ENCODE measurements at places on chromosomes 1 and 21. TPM values are rescaled to one million over a fixed set of nuclear protein-coding genes. Genes with fewer than 3 reads are reported as not detected.

The KRTAP19-3 gene
- polyA plus RNA-seq, result not detected

The FH gene
- 108 TPM for polyA plus RNA-seq

The HOOK1 gene
- 57.9 TPM for polyA plus RNA-seq

The C1orf50 gene
- polyA plus RNA-seq, result 8.4 TPM

The RAB3B gene
- 5.7 TPM for polyA plus RNA-seq

The TFF2 gene
- polyA plus RNA-seq, result not detected

The NVL gene
- 30.5 TPM for polyA plus RNA-seq

The JAK1 gene
- polyA plus RNA-seq, result 101 TPM

The BRINP2 gene
- polyA plus RNA-seq, result 0.14 TPM

The BRDT gene
- polyA plus RNA-seq, result not detected

- DNase-seq, result no peak
These were observed 14.3 kb downstream of the PROX1 start for GRCh38 chr1:214002060-214002459.

DNA sequence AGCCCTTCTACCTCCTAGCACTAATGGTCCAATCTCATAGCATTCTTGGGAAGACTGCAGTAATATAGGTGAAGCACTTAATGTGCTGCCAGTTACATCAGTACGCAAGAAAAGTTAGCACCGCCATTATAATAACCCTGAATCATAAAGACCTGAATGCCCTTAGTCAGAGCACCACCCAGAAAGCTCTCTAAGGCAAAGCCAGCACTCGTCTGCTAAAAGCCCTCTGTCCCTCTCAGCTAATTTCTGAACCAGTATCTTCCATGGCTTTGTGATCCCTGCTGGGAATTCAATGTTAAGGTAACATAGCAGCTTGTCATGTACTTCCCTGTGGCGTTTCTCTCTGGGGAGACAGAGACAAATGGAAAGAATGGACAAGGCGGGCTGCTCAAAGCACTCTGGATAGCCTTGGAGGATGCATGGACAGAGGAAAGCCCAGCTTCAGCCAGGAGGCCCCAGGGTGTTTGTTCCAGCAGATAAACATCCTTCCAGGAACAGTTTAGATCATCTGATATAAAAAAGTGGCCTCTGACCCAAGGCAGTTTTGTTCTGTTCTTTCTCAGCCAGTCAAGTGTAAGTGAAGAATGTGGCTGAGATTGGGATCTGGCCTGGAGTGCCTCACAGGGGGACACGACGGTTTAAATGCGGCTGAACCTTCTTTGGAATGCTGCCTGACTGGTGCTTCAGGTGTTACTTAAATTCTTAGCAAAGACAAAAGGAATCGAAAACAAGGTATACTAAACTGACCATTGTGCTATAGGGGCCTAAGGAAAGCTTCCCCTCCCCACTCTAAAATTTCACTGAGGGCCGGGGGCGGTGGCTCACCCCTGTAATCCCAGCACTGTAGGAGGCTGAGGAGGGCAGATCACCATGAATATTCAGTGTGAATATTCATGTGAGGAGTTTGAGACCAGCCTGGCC lies 58.1 kb upstream of the VTCN1 start:
- DNase-seq, result no peak

DNA sequence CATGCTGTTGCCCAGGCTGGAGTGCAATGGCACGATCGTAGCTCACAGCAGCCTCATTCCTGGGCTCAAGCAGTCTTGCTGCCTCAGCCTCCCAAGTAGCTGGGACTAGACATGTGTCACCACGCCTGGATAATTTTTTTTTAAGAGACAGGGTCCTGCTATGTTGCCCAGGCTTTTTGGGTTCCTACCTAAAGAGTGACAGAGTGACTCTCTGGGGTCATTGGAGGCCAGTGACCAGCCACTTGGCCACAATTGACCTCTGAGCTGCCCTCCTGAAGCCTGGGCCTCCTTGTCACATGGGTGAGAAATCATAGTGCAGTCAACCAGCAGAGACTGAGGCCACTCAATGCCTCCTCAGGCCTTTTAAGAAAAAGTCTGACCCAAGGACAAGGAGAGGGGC lies 5.7 kb downstream of the DIO1 start:
- DNase-seq, result no peak

- no peak for DNase-seq
These were observed 1.8 kb downstream of the PIK3R3 start for GRCh38 chr1:46130606-46131005.

DNA sequence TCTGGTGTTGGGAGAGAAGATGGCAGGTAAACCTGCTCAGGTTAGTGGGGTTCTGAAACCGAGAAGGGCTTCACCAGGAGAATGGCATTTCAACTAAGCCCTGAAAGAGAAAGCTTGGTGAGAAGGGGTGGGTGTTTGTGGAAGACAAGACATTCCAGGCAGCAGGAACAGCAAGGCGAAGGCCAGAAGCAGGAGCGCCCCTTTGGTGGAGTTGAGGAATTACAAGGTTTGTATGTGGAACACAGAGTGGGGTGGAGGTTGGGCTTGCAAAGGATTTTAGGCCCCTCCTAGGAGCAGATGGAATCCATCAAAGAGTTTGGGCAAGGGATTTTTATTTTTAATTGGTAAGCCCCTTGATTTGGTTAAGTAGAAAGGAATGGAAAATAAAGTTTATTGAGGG lies 24.8 kb upstream of the ELOA start:
- no peak for DNase-seq

GRCh38 chr1:93081716-93082115 lies 2.6 kb downstream of the MTF2 start:
- DNase-seq, result no peak

GRCh38 chr1:26949926-26950319 lies 10.3 kb downstream of the KDF1 start:
- no peak for DNase-seq
